ENCODE measurements at places on chromosomes 5 and 9.

GRCh38 chr9:116933251-116933650 lies 246.1 kb downstream of the TRIM32 start:
- DNase-seq = no peak

DNA sequence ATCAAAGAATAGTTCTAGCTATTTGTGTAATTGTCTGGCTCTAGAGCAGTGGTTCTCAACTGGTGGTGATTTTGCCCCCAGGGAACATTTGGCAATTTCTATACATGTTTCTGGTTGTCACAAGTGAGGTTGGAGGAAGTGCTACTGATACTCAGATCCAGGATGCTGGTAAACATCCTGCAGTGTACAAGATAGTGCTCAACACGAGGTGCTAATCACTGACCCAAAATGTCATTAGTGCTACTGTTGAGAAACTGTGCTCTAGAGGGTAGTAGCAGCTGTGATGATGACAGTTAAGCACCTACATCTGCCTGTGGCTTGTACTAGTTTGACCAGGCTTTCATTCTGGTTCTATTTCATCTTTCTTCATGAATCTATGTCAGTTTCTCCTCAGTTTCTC lies 22.1 kb downstream of the LRRC19 start:
- DNase-seq = no peak

GRCh38 chr5:94744906-94745305 lies 126.4 kb downstream of the SLF1 start:
- DNase-seq = no peak

GRCh38 chr9:108815156-108815555 lies 40.6 kb downstream of the ACTL7B start:
- no peak for DNase-seq

DNA sequence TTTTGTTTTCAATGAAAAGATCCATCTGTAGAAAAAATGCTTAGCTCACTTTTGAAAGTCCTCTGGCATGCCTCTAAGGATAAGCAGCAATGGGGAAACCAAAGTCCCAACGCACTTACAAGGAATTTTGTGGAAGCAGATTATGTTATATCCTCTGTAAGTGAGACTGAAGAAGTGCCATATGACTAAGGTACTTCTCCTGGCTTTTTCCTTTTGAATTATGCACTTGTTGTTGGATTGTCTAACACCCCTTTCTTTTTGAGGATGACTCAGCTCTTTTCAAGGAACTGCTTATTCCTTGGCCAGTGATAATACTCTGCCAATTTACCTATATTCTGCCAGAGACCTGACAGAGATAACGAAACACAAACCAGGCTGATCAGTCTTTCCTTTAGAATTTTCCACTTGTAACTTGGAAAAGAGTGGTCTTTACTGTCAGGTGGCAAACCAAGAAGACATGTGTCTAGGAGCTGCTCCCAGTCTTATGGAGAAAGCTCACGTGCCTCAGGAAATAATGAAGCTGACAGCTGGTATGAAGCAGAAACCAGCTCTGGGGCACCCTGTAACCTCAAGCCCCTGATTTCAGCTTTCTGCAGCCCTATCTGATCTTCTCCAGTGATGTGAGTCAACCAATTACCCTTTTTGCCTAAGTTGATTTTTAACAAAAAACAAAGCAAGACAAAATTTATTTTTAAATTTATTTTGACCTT lies 290.8 kb upstream of the FBXL7 start:
- no peak for DNase-seq

DNA sequence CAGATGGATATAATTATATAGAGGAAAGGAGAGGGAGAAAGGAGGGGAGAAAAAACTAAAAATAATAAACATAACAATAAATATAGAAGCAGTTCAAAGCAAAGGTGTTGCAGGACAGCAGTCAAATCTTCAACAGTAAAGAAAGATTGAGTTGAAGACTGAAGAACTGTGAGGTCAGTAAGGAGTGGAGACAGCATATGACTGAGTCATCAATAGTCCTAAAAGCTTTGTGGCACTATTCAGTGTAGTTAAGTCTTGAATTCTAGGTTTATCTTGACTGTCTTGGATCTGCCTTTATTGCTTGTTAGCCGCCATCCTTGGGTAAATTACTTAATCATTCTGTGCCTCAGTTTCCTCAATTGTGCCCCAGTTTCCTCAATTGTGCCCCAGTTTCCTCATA lies 137.0 kb downstream of the MRPS30 start:
- no peak for DNase-seq

DNA sequence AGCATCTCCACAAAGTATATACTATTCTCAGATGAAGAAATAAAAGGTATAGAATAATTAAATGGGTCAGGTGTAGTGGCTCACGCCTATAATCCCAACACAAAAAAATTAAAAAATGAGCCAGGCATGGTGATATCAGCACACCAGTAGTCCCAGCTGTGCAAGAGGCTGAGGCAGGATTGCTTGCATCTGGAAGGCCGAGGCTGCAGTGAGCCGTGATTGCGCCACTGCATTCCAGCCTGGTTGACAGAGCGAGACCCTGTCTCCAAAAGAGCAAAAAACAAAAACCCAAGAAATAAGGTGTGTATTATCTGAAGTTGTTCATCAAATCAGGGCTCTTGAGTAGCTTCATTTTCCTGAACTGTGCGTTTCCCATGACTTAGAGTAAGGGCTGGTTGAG lies 83.2 kb upstream of the MYO10 start:
- no peak for DNase-seq

GRCh38 chr5:64973215-64973614 lies 204.5 kb downstream of the CWC27 start:
- no peak for DNase-seq

GRCh38 chr9:129068990-129069861 lies 11.7 kb upstream of the DOLPP1 start:
- peak; percentile 46 for DNase-seq

- no peak for DNase-seq
Measured at GRCh38 chr9:72772661-72773060, 180.2 kb downstream of the ALDH1A1 start.

DNA sequence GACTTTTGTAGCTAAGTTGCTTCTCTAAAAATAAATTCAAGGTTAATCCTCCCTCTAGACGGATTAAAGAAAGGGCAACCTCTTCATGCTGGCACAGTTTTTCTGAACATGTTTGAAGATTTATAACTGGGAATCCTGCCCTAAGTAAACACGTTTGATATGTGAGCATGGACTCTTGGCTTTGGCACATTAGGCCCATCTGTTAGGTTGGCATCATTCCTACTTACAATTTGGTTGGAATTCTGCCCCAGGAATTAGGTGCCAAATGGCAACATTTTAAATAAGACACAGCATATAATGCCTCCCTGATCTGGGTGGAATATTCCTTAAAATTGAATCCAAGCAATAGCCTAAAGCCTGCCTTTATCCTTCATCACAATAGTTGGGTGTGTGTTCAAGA lies 372.3 kb upstream of the CDH18 start:
- DNase-seq = no peak

DNA sequence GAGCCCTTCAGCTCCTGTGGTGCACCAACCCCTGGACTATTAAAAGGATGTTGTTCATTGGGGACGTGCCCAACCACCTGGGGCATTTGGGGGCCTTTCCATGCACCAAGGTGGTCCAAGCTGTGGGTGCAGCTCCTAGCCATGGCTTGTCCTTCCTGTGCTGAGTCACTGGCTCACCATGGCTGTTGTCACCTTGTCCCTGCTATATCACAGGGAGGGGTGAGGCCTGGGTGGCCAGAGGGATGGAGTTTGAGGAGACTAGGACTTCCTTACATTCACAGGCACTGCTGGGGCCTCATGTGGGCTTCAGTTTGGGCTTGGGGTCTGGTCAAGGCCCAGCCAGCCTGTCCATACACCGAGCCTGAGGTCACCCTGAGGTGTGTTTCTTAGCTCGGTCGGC lies 45.5 kb downstream of the PHF2 start:
- no peak for DNase-seq

- DNase-seq = no peak
Measured at GRCh38 chr5:67672636-67673035, 476.0 kb upstream of the CD180 start.

DNA sequence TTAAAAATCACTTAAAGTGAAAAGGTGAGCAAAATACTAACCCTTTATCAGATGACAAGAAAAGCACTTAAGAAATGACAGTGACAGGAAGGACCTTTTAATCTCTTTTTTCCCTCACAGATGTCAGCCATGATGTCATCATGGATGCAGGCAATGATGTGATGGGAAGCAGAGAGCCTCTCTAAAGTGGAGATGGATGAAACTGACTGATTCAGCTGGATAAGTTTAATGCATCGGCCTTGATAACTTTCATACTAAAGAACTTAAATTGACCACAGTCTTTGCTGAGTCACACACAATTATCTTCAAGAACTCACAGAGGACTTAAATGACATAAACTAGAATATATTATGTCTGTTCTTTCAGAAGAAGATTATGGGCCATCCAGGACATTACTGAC lies 153.2 kb upstream of the FGF10 start:
- DNase-seq = no peak

- DNase-seq = no peak
Measured at GRCh38 chr9:125146247-125146646, 2.9 kb upstream of the SCAI start.

- no peak for DNase-seq
Measured at GRCh38 chr5:139667001-139667729, 19.0 kb downstream of the CXXC5 start.

- DNase-seq = no peak
Measured at GRCh38 chr5:172123269-172123692, 64.7 kb downstream of the STK10 start.

DNA sequence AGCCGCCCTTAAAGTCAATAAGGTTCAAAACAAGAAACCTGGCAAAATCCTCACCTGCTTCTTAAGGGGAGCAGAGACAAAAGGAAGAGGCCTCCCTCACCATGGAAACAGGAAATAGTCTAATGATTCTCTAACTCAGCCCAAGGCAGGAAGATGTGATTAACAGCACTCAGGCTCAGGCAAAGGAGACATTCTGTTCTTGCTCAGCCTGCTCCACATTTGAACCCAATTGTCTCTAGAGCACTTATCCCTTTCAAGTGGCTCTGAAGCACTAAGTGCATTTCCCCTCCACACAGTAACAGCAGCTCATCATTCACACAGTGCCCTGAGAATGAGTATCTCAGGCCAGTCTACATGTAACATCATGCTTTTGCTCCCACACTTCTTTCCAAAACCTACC lies 72.3 kb downstream of the NIPSNAP3B start:
- no peak for DNase-seq

DNA sequence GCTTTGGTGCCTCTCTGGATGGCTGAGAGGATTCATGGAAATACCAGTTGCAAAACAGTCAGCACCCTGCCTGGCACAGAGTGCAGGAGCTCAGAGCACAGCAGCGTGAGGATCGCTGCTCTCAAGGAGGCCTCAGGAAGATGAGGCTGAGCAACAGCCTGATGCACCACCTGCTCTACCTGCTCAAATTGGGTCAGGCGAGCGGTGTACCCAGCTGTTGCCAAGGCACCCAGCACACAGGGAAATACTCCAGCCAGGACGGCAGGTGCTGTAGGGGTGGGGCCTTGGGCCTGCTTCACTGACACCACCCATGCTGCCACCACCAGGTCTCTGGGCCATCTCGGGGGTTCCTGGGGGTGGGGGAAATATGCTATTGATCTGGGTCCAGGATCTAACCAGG lies 4.3 kb downstream of the EEIG1 start:
- DNase-seq = no peak

- no peak for DNase-seq
Measured at GRCh38 chr5:33793836-33794549, 97.8 kb downstream of the ADAMTS12 start.

- no peak for DNase-seq
Measured at GRCh38 chr5:74816875-74817274, 49.3 kb downstream of the FAM169A start.

DNA sequence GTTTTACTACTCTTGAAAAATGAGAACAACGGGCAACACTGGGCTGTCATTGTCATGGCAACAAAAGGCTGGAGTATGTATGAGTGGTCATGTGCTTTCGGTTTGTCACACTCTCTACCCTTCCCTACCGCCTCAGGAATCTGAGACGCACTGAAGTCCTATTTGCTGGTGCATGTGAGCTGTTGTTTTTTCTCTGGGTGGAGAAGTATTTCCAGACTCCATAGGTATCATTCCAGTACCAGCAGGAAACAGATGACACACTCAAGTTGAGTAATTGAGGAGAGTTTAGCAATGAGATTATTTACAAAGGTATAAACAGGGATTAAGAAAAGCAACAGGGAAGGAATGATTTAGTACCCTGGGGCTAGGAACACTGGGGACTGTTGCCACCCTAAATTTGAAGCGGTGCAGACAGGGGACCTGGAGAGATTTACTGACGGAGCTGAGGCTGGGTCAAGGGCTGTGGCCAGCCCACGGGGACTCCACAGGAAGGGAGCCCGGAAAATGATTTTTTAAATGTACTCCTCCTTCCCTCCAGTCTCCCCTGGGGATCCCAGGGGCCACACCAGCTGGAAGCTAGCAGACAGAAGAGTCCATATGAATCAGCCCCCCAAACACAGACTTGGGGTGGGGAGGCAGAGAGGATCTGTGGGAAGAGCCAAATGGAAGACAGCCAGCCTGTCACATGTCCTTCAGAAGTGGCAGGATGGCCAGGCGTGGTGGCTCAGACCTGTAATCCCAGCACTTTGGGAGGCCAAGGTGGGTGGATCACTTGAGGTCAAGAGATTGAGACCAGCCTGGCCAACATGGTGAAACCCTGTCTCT lies 13.2 kb upstream of the ZBTB43 start:
- DNase-seq = no peak
